Effector memory CD4-positive, alpha-beta T cell (primary cell): ENCODE measurements at places on chromosomes 16 and 17.

GRCh38 chr17:67212231-67212630 is 32.8 kb downstream of the HELZ start:
- DNase-seq, result no peak

DNA sequence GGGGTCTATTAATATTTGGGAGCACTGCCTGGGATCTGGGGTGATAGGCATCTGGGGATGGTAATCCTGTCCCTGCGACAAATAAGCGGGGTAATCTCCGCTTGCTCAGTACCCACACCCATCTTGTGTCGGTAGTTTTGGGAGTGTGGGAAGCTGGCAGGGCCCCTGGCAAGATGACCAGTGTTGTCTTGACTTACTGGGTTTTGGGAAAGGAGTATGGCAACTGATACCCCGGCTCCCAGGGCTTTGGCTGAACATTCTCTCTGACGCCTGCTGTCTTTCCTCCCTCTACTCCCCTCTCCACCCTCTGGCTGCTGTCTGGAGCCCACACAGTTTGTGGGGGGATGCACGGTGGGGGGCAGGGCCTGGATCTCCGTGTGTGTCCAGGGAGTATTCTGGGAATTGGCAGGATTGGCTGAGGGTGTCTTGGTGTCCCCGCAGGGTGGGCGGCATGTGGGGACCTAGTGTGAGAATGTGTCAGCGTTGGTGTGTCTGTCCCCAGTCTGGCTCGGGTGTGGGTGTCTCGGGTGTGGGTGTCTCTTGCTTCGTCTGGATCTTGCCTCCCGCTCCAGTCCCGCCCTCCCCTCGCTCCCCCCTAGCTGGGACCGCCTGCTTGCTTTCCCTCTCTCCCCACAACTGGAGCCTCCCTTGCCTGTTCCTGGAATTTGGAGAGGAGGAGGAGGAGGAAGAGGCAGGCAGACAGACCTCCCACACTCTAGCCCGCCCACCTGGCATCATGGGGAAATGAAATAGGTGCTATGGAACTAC is 12.0 kb downstream of the RARA start:
- peak; percentile 69 for DNase-seq

DNA sequence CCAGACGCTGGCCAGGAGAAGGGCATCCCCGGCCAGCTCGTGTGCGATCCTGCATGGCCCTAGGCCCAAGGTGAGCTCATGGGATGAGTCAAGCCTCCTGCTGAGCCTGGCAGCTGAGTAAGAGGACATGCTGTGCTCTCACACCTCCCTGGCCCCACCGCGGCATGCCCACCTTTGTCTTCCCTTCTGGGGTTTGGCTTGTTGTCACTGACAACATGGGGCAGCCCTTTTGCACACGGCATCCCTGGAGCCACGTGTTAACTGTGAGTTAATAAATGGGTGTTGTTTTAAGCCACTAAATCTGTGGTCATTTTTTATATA is 8.9 kb upstream of the TNS4 start:
- no peak for DNase-seq

- no peak for DNase-seq
Measured at GRCh38 chr16:8961811-8962390, 1.8 kb downstream of the USP7 start.

GRCh38 chr17:80319999-80320344 is 59.3 kb downstream of the RNF213 start:
- DNase-seq, result no peak

DNA sequence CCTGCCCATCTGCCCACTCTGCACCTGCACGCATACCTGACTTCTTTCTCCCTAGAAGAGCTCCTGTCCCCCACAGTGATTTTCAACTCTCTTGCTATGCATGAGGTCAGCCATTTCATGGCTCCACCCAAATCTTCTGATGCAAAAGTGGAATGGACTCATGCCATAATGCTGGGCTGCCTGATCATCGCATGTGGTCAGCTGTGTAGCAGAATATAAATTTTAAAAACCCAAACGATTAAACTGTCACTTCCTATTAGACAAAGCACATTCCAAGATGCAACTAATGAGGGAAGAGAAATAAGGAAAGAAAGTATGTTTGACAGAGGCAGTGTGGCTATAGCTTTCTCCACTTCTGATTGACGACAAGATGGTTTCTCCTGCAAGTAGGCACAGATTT is 26.1 kb downstream of the GRIN2A start:
- no peak for DNase-seq

DNA sequence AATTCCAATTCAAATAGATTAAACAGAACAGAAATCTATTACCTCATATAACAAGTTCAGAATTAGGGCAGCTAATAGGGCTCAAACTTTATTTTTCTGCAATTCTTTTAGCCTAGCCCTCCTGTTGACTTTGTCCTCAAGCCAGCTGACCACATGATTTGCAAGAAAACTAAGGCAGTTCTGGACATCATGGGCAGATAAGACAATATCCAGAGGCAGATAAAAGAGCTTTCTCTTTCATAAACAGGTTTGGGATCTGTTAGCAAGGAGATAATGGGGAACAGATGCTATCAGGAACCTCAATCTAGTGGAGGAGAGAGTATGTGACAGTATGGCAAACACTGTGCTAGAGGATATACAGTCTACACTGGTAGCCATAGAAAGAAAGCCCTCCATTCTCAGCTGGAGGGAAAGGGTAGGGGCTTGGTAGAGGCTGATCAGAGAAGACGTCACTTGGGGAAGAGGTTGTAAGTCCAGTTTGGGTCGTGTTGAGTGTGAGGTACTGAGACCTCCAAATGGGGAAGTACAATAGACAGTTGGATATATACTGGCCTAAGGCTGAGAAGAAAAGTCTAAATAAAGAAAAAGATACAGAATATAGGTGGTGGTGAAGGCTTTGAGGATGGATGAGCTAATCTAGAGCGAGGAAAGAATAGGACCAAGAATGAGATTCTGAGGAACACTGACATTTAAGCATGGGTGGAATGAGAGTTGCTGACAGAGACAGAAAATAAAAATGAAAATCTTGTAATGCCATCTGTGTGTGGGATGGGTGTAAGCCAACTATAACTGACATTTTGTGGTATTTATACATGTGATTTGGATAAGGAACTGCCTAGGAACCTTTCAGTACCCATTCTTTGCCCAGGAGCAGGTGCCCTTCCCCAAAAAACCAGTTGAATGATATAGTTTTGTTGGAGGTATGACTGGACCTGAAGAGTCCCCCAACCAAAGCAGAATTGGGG is 67.4 kb downstream of the CYB561 start:
- no peak for DNase-seq

DNA sequence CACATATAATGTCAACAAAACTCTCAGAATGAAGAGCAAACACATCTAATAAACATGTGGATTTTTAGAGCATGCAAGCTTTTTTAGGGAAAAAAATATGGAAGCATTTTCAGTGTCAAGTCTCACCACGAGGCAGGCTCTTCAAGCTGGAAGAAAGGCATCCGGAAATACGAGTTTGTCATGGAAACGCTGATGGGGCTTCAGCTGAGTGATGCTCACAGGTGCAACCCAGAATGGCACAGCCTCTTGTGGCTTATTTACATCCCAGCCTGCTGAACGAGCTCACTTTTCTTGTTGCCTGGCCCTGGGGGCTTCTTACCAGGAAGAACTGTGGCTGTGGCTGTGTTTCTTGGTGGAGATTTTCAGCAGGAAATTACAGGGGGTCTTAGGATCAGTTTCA is 24.1 kb upstream of the DYNLL2 start:
- DNase-seq, result no peak
